Uterus (tissue), 4 donors: ENCODE measurements at places on chromosomes 1 and 21.

GRCh38 chr1:93692983-93693591 is 11.4 kb upstream of the BCAR3 start:
- no peak for DNase-seq

DNA sequence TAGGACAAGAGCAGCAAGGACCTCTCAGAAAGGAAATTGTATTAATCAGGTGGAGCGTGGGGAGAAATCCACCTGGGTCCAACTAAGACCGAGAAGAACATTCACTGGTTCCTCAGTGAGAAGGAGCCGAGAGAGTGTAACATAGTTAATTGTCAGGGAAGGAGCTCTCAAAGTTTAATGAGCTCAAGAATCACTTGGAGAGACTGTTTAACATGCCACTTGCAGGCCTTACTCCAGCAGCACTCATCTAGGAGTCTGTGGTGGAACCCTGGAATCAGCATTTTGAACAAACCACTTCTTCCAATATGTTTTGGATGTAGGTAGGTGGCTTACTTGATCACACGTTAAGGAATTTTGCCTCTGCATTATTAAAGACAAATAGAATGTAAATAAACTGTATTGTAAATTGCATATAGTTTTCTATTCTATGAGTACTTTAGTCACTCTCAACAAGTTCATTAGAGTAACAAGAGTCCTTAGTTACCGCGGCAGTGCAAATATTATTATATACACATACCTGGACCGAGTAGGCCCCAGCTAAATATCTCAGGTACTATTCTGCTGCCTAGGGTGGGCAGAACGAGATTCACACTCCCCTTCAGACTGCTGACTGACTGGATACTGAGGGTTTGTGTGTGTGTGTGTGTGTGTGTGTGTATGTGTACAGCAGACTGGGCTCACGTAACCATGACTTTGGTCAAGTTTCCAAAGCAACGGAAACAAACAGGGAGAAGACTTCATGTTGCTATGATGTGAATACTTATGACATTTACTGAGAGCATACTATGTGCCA is 203.2 kb upstream of the USP24 start:
- no peak for DNase-seq

DNA sequence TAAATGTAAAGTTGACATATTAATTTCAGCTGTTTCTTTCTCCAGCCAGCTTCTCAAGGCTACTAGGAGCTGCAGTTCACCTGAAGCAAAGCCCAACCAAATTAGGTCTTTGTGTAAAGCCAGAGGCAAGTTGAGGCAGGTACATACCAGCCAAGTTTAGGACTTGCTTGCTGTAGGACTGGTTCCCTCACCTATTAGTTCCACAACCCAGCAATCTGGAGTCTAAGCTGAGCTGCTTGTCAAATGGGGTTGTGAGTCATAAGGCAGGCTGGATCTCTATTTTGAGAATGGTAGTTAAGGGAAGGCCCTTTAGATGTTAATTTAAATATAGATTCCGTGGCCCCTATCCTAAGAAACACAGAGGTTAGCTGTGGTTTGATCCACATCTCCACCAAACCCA is 7.6 kb upstream of the FLG2 start:
- no peak for DNase-seq

- DNase-seq: no peak
These were observed 23.9 kb downstream of the NDUFS5 start for GRCh38 chr1:39050001-39050400.

DNA sequence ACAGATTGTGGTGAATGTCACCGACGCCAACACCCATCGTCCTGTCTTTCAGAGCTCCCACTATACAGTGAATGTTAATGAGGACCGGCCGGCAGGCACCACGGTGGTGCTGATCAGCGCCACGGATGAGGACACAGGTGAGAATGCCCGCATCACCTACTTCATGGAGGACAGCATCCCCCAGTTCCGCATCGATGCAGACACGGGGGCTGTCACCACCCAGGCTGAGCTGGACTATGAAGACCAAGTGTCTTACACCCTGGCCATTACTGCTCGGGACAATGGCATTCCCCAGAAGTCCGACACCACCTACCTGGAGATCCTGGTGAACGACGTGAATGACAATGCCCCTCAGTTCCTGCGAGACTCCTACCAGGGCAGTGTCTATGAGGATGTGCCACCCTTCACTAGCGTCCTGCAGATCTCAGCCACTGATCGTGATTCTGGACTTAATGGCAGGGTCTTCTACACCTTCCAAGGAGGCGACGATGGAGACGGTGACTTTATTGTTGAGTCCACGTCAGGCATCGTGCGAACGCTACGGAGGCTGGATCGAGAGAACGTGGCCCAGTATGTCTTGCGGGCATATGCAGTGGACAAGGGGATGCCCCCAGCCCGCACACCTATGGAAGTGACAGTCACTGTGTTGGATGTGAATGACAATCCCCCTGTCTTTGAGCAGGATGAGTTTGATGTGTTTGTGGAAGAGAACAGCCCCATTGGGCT is 3.0 kb downstream of the CELSR2 start:
- no peak for DNase-seq

DNA sequence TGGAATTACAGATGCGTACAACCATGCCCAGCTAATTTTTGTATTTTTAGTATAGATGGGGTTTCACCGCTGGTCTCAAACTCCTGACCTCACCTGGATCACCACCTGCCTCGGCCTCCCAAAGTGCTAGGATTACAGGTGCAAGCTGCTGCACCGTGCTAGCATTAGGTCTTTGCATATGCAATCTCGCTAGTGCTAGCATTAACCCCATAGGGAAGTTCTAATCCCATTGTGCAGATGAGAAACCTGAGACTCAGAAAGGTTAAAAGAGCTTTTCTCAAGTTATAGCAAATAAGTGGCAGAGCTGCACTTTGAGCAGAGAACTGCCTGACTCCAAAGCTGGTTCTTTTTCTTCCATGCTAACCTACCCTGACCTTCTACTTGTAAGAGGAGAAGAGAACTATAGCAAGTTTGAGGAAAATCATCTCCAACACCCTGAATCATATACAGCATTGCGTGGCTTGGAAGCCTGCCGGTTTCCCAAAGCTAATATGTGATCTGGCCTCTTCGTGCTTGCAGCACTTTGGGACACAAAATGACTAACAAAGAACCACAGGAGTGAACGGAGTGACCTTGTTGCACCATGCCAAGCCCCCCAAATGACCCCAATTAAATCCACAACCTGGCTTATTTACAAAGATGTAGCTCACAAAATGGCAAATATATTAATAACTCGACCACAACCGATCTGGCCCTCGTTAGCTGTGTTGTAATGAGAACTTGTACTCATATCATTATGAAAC is 185.1 kb downstream of the TM2D1 start:
- DNase-seq: peak; percentile 27

- DNase-seq: no peak
These were observed 27.5 kb downstream of the COA7 start for GRCh38 chr1:52670604-52671003.

- no peak for DNase-seq
These were observed 66.6 kb downstream of the SPATA6 start for GRCh38 chr1:48405400-48405799.

- DNase-seq: no peak
These were observed 37.1 kb upstream of the COL11A1 start for GRCh38 chr1:103145449-103145848.

DNA sequence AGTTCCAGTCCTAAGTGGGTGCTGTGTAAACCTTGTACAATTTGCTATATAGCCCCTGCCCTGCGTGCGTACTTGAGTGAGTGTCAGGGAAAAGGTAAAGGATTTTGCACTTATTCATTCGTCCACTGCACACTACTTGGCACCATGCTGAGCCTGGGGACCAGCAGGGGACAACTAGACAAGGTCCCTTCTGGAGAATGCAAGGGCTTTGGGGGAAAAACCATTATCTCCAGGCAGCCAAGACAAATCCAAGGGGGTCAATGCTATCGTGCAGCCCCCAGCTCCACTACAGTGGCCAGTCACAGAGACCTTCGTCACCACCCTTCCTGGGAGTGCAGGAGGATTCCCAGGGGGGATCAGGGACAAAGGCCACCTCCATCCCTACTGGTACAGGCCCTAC is 39.7 kb downstream of the MATN1 start:
- DNase-seq: peak; percentile 10

DNA sequence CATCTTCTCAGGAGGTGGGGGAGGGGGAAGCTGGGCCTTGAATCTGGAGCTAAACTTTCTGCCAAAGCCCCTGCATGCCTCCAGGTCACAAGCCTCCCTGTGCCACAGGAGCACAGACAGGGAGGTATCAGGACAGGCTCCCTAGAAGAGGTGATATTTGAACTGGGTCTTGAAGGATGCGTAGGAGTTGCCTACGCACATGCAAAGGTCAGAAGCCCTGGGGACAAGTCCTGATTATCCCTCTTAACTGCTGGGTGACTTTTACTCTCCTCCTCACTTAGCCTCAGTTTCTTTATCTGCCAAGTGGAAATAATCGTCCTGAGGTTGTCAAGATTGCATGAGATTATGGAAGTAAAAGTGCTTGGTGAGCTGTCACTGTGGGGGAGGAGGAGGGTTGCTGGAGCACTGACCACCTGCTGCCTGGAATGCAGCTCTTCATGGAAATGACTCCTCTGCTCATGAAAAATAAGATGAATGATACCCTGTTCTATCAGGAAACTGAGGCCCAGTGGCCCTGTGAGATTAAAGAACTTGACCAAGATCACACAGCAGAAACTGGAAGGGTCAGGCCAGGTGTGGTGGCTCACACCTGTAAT is 50.6 kb upstream of the LAPTM5 start:
- no peak for DNase-seq

DNA sequence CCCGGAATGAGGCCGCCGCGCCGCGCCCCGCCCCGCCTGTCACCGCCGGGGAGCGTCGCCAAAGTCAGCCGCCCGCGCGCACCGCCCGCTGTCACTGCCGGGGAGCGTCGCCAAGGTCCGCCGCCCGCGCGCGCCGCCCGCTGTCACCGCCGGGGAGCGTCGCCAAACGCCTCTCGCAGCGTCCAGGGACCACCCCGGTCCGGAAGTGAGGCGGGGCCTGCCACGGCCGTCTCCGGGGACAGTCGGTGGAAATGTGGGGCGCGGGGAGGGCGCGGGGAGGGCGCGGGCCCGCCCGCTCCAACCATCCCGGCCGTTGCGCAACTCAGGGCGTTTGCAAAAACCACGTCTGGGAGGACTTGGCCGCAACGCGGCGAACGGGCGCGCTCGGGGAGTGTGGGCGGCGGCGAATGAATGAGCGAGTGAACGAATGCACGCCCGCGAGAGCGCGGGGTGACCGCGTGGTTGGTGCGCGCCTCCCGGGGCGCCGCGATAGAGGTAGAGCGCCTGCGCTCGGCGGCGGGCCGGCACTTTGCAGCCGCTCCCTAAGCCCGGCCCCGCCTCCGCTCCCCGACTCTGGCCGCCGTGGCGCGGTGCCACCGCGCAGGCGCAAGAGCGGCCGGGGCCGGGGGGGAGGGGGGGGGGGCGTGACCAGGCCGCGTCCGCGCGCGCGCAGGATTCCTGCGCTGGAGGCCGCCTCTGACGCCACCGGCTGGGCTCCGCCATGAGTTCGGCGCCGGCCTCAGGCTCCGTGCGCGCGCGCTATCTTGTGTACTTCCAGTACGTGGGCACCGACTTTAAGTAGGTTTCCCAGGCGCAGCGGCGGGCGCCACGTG is at the start of the genes ACAP3 and PUSL1:
ACAP3 (minus strand) TSS at position 8 of the 833 bp plus-strand sequence. CDS start 115 bp downstream, outside the sequence.
PUSL1 (plus strand) TSS at position 675 of the 833 bp plus-strand sequence; CDS start at position 722, 47 bp downstream.
- peak; percentile 95 for DNase-seq

DNA sequence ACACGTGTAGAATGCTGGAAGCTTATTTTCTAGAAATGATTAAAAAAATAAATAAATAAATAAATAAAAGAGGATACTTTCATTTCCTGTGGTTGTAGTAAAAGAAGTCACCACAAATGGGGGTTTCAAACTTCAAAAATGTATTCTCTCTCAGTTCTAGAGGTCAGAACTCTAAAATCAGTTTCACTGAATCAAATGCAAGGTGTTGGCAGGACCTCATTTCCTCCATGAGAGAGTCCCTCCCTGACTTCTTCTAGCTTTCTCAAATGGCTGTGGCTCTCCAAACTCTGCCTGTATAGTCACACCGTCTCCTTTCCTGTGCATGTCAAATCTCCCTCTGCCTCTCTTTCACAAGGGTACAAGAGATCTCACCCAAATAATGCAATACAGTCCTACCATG is 312.6 kb upstream of the CXADR start:
- no peak for DNase-seq

DNA sequence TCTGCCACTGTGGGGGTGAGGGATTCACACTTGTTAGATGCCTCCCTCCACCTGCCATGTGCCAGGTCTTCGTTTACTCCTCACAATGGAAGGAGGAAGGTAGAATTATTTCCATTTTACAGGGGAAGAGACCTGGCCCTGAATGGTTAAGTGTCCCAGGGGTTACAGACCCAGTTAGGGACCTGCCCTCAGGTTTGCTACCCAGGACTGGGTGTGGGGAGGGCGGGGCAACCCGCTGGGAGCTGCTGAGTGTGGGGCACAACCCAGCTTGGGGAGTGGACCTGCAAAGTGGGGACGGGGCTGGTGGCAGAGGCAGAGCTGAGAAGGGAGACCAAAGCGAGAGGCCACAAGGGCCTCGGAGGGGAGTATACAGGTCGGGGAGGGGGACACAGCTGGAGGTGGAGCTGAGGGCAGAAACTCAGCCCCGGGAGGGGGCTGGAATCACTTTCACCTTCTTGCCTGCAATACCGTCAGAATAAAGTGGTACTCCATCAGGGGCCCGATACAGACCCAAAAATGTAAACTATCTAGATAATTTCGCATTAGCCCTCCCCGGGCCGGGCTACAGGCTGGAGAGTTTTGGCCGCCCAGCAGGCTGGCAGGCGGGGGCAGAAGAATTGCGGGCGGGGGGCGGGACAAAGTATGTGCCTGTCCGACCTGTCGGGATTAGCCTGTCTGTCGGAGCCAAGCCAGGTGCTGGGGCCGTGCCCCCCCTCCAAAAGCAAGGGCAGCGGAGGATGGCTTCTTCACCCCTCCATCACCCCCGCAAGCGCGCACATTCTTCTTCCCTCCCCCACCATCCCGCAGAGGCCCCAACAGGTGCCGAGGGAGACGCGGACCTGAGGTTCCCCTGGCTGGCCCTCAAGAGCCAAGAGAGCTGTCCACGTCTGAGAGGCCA is 1.4 kb downstream of the RSPO1 start:
- DNase-seq: peak; percentile 39

DNA sequence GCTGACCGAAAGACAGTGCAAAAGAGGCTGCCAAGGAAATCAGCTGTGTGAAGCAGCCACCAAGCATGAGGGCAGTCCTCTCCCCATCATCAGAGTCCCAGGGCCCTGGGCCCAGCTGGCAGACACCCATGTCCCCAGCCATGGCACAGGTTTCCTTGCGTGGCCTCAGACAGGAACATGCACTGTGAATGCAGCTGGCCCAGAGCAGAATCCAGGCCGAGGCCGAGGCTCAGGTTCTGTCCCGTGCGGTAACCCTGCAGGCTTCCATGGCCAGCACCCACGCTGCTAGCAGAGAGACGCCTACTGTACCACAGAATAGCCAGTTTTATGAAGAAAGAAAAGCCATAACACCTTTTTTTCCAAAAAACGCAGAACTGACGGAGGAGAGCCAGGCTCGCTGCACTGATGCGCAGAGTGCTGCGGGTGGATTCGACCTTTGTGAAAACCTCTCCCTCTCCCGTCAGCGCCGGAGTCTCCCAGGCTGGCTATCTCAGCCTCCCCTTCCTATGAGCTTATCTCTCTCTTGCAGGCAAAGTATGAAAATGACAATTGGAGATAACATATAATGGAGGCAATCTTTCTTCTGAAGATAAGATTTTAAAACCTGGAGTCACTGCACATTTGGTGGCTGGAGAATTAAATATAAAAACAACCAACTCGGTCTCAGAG is 106.6 kb downstream of the NPHP4 start:
- no peak for DNase-seq

- DNase-seq: no peak
These were observed 2.3 kb upstream of the TIAM1 start for GRCh38 chr21:31346256-31346821.

- DNase-seq: no peak
These were observed 382.5 kb upstream of the VAMP3 start for GRCh38 chr1:7388488-7389185.

- no peak for DNase-seq
These were observed 128.4 kb downstream of the CNIH3 start for GRCh38 chr1:224744521-224744920.
